ENCODE measurements at places on chromosomes 12 and 14.

DNA sequence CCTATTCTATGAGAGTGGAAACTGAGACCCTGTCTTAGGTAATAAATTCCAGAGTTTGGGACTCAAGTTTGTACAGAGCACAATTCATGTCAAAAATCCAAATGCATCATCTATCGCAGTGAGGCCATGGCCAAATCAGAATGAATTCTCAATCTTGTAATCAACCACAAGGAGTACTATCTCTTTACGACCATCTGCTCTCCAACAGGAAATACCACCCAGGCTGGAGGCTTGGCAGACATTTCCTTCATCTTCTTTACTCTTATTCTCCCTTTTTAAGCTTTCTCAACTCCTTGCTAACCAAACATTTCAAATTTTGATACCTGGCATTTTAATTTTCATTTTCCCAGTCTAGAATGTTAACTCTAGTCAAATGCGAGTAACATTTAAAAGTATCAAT is 32.7 kb upstream of the RNU6-7 start:
- no peak for DNase-seq

DNA sequence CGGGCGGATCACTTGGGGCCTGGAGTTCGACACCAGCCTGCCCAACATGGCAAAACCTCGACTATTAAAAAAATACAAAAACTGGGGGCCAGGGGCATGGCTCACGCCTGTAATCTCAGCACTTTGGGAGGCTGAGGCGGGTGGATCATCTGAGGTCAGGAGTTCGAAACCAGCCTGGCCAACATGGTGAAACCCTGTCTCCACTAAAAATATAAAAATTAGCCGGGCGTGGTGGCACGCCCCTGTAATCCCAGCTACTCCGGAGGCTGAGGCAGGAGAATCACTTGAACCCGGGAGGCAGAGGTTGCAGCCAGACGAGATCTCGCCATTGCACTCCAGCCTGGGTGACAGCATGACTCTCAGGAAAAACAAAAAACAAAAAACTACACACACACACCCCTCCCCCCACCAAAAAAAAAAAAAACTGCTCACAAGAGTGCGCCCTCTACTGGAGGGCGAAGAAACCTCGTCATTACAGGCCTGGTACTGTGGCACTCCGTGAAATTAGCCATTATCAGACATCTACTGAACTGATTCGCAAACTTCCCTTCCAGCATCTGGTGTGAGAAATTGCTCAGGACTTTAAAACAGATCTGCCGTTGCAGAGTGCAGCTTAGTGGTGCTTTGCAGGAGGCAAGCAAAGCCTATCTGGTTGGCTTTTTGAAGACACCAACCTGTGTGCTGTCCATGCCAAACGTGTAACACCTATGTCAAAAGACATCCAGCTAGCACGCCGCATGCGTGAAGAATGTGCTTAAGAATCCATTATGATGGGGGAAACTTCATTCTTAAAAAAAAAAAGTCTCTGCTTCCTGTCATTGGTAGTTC is 7.7 kb downstream of the PPP1R3E start:
- DNase-seq: peak; percentile 38

DNA sequence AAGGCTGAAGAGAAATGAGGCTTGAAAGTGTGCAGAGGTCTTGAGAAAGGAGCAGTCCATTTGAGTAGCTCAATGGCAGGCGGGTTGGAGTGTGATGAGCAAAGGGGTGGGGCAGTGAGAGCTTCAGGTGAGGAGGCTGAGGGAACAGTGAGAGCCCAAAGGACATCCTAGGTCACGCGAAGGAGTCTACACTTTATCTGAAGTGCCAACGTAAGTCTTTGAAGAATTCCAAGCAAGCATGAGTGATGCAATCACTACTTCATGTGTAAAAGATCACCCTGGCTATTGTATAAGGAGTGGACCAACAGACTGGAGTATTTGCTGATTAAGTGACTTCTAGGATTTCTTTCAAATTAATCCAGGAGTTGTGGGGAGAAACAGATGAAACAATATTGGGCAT is 159.9 kb upstream of the HIF1A start:
- no peak for DNase-seq

DNA sequence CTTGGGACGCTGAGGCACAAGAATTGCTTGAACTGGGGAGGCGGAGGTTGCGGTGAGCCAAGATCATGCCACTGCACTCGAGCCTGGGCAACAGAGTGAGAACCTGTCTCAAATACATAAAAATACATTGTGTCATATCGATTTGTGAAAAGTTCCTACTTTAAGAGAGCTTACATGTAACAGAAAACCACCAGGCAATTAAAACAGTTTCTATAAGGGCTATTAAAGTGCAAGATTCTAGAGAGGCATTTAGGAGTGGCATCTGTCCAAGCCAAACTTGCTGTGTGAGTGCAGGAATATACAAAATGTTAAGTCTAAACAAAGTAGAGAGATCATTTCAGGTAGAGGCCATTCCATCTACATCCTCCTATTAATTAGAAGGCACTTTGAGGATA is 1.7 kb upstream of the NEK9 start:
- DNase-seq: no peak

DNA sequence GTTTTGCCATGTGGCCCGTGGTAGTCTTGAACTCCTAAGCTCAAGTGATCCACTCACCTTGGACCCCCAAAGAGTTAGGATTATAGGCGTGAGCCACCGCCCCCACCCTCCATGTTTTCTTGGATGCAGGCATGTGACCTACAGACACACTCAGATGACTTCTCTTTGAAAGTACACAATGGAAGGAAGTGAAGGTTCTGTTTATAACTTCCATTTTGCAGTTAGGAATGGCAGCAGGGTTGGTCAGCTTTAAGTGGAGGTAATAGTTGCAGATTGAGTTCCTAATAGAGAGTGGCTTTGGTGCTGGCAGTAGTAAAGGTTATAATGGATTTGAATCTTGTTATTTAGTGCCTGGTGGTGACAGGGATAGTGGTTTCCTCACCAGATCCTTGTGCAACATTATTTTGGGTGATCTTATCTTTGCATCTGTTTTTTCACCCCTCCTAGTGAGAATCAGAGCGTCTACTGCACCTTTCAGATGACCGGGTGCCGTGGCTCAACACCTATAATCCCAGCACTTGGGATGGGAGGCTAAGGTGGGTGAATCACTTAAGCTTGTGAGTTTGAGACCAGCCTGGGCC is 15.3 kb downstream of the LARP4 start:
- DNase-seq: no peak

GRCh38 chr14:70045844-70046535 is 142.8 kb downstream of the SLC8A3 start:
- no peak for DNase-seq

- no peak for DNase-seq
These were observed 55.2 kb upstream of the KCNH3 start for GRCh38 chr12:49483619-49484018.

- no peak for DNase-seq
These were observed 28.9 kb downstream of the RIMBP2 start for GRCh38 chr12:130687190-130687589.

DNA sequence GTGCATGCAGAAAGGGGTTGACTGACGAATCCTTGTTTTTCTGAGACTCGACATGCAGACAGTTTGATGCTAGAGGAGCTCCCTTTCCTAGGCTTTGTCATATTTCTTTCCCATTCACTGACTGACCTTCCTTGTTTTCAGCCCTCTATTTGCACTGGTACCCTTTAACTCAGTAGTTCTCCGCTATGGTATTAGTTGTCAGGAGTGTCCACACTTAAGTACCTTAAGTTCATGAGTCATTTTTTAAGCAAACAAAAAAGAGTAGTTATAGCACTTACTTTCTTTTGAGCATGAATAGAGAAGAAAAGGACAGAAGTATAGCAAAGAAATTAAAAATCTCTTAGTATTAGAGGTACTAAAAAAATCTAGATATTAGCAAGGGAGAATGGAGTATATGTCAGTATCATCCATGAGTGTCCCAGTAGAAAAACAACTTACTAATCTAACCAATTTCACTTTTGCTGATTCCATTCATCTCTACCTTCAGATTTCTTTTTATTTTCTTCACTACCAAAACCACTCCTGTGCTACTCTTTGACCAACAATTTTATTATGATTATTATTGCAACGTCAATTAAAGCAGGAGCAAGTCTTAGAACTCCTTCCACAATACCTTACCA is 8.3 kb downstream of the ATP2B1 start:
- no peak for DNase-seq

GRCh38 chr14:74961238-74961911 is 6.0 kb upstream of the PGF start:
- no peak for DNase-seq

- no peak for DNase-seq
These were observed 373.1 kb downstream of the SOX5 start for GRCh38 chr12:23576372-23576771.

GRCh38 chr12:82486524-82487235 is 128.4 kb downstream of the METTL25 start:
- DNase-seq: no peak

DNA sequence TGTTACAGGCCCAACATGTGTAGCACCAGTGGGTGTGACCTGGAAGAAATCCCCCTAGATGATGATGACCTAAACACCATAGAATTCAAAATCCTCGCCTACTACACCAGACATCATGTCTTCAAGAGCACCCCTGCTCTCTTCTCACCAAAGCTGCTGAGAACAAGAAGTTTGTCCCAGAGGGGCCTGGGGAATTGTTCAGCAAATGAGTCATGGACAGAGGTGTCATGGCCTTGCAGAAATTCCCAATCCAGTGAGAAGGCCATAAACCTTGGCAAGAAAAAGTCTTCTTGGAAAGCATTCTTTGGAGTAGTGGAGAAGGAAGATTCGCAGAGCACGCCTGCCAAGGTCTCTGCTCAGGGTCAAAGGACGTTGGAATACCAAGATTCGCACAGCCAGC is 8.6 kb downstream of the BCL2L14 start:
- DNase-seq: no peak

GRCh38 chr12:14390449-14390848 is 25.0 kb downstream of the ATF7IP start:
- DNase-seq: no peak

- no peak for DNase-seq
These were observed 192.8 kb downstream of the LRIG3 start for GRCh38 chr12:58727521-58727920.

GRCh38 chr14:69688299-69688649 is 76.9 kb downstream of the SUSD6 start:
- DNase-seq: no peak

DNA sequence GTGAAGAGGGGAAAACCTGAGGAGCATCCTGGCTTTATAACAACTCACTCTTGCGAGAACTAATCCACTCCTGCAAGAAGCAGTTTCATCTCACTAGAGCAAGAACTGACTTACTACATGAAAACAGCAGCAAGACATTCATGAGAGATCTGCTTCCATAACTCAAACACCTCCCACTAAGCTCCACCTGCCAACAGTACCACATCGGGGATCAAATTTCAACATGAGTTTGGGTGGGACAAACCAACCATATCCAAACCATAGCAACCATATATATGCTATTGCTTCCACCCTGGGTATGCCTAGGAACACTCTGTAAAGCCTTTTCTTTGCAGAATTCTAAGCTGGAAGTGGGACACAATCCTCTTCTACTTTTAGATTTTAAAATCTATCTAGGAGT is 13.9 kb upstream of the AVPR1A start:
- DNase-seq: no peak

DNA sequence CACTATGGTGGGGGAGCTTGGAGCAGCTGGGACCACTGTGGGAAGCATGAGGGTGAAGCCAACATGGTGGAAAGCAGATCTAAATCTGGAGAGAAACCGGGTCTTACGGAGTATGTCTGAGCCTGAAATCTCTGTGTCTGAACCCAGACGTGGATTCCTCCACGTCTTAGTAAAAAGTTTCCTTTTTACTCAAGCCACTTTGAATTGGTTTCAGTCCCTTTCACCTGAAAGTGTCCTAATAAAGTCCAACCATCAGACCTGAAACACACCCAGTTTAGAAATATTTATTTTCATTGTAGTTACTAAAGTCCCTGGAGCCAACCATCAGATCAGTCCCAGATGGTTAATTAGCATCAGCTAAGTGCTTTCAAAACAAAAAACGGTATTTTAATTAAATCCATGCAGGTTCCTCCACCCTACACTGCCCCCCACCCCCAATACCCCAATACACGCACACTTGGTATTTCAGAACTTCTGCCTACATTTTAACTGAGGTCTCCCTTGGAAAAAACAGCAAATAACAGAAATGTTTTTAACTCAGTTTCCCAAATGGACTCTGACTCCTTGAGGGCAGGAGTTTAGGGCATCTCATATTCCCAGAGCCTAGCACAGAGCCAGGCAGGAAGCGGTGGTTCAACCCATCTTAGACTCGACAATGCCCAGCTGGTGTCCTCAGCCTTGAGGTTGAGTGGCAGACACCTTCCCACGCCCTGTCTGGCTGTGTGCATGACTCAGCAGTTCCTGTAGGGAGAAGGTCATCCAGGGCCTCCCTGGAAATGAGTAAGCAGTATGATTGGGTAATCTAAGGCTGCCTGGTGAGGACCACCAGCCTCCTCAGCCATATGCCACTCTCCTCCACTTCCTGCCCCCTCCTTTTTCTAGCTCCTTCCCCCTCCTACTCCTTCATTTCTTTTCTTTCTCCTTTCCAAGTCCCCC is 175.8 kb downstream of the TTC8 start:
- peak; percentile 93 for DNase-seq

DNA sequence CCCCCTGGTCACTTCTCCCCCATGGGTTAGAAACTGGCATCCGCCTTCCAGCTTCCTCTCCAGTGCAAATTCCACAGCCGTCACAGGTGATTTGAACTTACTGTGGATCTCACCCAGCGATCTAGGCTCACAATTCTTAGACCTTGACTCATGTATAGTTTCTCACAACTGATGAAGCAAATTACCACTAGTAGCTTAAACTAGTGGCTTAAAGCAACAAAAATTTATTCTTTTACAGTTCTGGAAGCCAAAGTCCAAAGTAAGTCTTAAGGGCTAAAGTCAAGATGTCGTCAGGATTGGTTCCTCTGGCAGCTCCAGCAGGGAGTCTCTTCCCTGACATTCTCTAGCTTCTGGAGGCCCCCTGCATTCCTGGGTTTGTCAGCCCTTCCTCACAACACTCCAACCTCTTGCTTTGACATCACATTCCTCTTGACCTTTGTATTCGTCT is 117.4 kb downstream of the KTN1 start:
- DNase-seq: no peak

GRCh38 chr12:75041472-75041871 is 168.2 kb downstream of the KCNC2 start:
- no peak for DNase-seq

DNA sequence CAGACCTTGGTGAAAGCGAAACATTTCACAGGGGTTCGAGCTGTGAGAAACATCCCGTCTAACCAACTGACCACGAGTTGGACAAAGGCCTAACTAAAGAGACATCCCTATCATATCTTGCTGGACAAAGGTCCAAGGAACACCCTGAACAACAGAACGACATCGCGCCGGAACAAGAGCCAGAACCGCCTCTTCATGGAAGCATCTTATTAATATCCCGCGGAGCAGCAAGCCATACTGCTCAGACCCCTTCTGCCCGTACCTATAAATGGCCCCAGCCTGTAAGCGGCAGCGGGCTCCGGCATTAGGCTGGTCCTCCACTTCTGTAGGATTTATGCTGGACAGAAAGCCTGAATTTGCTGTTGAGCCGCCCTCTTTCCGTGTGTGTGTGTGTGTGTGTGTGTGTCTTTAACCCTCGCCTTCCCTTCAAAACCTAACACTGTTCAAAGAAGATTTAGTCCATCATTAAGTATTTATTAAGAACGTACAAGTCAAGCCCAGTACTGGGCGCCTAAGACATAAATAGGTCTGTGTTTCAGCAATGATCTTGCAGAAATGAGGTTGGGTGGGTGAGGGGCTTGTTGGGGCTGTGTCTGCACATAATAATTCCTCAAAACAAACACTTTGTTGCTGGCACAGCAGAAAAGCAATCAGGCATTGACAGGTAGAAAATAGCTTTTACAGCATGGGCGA is 1.9 kb downstream of the SLC6A15 start:
- no peak for DNase-seq
